ENCODE measurements at places on chromosomes 11 and 22.

GRCh38 chr11:120625565-120625964 is 114.0 kb downstream of the GRIK4 start:
- no peak for DNase-seq

DNA sequence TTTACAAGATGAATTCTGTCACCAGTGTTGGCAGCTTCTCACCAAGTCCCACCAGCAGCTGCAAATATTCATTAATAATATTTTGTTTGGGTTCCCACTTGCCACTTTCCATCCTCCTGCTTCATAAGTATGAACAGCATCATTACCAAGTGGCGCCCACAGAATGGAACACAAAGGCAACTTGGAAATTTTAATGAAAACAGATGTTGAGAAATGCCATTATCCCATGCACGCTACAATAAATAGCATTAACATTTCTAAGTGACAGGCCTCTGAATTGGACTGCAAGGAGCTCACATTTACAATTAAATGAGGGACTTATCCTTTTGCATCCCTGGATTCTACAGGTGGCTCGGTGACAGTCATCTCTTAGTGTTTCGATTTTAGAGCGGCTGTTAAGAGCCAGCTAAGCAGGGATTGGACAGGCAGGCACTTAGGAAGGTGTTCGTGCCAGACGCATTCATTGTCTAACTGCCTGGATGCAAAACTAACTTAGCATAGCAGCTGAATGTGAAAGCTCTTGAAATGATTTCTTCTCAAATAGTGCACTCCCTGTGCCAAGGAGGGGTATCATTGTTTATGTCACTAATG is 170.3 kb downstream of the KIRREL3 start:
- no peak for DNase-seq

DNA sequence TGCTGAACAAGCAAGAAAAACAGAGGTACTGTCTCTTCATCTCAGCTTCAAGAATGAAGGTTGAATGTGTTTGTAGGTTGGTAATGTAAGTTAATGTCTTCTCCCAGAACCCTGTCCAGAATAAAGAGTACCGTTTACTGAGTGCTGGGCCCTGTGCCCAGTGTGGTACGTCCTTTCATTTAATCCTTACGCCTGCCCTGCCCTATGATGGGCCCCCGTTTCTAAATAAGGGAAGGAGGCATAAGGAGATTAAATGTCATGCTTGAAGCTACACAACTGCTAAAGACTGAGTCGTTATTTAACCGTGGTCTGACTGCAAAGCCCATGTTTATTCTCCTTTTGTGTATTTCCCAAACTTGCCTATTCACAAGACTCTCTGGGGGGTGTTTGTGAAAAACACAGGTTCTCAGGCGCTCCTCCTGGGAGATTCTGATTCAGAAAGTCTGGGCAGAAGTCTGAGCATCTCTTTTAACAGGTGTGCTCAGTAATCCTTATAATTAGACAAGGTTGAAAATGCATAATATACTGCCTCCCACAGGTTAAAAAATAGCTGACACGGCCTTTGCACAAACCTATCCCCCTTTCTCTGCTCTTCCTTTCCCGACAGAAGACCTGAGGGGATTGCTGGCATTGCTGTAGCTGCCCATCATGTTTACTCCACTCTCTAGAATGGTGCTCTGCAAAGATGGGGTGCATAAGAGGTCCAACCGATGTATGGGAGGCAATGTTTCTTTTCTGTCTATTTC is 56.3 kb upstream of the ZBTB44 start:
- DNase-seq: no peak

DNA sequence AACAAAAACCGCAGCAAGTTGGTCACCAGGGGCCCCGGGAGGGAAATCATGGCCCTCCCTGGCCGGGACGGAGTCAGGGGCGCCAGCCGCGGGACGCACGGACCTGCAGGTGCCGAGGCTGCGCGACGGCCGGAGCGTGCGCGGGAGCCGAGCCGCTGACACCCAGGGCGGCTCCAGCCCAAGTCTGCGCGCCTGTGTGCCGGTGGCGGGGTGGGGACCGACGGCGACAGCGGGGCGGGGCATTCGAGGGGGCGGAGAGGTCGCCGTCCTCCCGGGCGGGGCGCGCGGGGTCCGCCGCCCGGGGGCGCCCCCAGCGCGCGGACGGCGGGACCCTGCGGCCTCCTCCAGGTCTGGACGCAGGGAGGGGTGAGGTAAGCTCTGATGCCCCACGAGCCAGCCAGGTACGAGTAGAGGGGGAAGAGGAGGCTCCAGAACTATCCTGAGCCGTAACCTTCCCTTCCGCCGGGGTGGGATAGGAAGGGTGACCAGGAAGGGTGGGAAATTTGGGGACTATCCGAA is at the start of gene ESAM:
TSS of gene ESAM (minus strand) at position 186 of the 519 bp plus-strand sequence. CDS start at position 50, 136 bp downstream.
- no peak for DNase-seq

DNA sequence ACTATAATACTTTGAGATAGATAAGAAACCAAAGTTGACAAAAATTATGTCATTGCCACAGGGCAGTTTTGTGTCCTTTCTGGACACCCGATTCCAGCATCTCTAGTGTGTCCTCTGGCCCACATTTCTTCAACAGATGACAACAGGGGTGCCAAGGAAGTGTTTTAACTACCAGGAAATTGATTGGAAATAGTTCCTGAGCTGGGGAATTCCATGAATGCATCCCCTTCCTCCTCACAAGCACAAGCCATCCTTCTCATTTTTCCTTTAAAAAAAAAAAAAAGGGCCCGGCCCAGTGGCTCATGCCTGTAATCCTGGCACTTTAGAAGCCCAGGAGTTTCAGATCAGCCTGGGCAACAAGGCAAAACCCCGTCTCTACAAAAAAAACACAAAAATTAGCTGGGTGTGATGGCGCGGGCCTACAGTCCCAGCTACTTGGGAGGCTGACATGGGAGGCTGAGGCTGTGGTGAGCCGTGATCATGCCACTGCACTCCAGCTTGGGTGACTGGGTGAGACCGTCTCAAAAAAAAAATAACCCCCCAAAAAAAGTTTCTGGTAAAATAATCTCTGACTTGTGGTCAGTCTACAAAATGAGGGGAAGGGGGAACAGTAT is 797 bp upstream of the B3GAT3 start:
- DNase-seq: no peak

- no peak for DNase-seq
Measured at GRCh38 chr11:82998697-82999096, 73.0 kb downstream of the RAB30 start.

DNA sequence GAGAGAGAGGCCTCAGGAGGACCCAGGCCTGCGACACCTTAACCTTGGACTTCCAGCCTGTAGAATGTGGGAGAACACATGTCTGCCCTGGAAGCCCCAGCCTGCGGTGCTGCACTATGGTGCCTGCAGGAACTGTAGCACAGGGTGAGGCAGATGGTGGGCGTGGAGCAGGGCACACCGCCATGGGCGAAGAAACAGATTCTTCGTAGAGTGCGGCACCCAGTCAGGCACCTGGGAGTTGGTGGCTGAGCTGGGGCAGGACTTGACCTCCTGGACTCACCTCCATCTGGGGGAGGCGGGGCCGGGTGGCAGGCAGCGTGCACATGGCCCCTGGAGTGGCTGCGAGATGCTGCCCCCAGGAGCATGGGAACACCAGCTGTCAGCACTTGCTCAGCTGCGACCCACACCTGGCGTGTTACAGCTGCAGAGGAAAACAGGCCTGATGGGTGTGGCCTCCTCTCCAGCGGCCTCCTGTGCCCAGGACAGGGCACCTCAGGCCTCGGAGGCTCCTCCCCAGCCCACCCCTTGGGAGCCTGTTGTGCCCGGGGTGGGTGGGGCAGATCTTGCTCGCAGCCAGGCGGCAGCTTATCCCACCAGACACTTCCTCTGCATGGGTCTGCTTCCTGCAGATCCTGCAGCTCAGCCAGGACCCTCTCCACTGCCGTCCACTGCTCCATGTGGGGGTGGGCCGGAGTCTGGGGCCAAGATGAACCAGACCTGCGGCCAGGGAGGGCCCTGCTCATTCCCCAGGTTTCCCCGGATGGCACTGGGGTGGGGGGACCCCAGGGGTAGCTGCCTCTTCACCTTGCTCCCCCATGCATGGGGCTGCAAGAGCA is 80.4 kb downstream of the MYEOV start:
- DNase-seq: no peak

- no peak for DNase-seq
Measured at GRCh38 chr11:121692236-121692635, 239.5 kb upstream of the SORL1-AS1 start.

GRCh38 chr11:96257972-96258934 is 84.7 kb downstream of the MAML2 start:
- DNase-seq: no peak

DNA sequence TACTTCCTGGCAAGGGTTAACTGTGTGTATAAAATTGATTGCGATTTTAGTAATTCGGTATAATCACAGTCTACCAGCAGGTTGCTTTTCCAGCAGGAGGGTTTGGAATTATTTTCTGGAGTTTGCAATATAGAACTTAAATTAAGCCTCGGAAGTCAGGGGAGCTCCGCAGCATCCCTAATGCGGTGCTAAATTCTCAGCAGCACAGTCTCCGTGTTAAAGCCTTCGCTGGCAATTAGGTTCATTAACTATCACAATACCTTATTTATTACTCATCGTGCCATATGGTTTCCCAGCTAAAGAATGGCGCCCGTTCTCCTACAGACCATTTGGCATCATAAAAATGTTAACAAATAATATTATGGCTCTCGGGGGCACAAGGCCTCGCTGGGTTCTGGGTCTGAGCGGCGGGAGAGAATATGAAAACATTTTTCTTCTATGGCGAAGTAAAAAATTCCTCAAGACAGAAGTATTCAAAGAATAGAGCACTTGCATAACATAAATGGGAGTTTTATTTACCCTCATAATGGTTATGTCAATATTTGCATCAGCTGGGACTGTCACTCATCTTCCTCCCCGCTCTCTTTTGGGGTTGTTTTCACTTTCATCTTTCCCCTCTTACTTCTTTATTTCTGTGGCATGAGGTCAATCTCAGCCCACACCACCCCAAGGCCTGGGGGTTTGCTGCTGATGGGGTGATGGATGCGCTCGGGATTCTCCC is 28.1 kb upstream of the ZBTB16 start:
- DNase-seq: no peak

DNA sequence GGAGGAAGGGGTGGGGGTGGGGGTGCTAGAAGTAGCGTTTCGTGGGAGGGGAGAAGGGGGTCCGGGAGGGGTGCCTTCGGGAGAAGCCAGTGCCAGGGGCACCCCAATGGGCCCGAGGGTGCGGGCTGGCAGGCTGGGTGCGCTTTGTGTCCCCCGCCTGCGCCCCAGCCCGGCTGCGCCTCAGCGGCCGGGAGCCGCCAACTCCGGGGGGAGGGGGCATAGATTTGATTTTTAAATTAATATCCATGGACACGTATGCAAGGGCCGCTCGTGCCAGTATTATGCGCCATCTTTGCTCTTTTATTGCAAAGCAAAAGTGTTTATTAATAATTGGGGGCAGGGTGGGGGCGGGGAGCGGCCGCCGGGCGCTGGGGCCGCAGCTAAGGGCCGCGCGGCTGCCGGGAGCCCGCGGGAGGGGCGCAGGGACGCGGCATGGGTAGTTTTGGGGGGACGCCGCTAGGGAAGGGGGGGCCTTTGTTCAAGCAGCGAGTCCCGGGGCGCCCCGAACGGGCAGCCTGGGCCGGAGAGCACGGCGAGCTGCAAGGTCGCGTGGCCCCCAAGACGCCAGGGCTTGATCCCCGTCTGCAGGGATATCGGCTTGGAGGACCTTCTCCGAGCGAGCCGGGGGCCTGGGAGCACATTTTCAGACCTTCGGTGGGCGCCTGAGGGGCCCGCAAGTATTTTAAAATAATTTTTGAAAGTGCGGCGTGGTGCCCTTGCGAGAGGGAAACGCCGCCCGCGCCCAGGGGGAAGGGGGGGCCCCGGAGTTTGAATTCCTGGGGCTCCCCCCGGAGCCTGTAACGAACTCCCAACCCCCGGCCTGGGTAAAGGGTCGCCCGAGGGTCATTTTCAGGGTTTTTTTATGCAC is 959 bp downstream of the CCND1 start:
- no peak for DNase-seq

DNA sequence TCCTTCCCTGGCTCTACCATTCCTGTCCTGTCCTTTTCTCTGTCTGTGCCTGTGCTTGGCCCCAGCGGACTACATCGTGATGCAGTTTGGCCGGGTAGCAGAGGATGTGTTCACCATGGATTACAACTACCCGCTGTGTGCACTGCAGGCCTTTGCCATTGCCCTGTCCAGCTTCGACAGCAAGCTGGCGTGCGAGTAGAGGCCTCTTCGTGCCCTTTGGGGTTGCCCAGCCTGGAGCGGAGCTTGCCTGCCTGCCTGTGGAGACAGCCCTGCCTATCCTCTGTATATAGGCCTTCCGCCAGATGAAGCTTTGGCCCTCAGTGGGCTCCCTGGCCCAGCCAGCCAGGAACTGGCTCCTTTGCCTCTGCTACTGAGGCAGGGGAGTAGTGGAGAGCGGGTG is 20.4 kb downstream of the TUB start:
- no peak for DNase-seq

- no peak for DNase-seq
Measured at GRCh38 chr11:24240496-24241175, 256.2 kb upstream of the LUZP2 start.

- no peak for DNase-seq
Measured at GRCh38 chr22:18063306-18063705, 14.5 kb upstream of the PEX26 start.

- no peak for DNase-seq
Measured at GRCh38 chr22:23375031-23375827, 194.9 kb downstream of the BCR start.

- DNase-seq: no peak
Measured at GRCh38 chr22:24030186-24030702, 19.1 kb downstream of the CABIN1 start.

DNA sequence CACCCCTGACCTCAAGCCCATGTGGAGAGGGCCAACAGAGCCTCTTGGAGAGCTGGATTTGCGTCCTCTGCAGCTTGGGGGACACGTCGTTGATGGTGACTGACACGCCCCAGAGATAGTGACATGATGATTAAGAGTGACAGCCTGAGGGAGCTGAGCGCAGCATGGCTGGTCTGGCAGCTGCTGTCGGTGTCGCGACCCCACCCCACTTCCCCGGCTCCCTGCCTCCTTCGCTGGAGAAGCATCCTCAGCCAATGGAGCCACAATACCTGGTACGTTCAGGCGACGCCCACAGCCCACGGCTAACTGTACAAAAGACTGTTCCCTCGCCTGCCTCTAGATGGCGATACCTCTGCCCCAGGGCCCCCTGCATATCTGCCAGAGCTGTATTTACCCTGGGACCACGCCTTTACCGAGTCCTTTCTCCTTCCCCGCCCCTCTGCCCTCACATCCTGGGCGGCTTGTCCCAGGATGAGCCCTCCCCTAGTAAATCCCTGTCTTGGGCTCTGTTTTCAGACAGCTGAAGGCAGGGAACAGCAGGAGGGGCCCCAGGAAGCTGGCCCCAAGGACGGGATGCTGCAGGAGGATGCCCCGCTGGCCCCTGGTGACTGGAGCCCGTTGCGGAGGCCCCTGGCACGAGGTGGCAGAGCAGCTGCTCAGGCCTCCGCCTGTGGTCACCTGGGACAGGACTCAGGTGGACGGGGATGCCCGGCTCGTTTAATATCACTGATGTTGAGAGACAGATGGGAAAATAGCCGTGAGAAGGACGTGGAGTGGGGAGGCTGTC is 90.6 kb downstream of the RPS6KA4 start:
- DNase-seq: peak; percentile 55

- DNase-seq: no peak
Measured at GRCh38 chr11:20303391-20303965, 60.0 kb upstream of the HTATIP2 start.

- DNase-seq: no peak
Measured at GRCh38 chr22:32880893-32881596, 79.5 kb downstream of the TIMP3 start.

Measured in stimulated activated CD4-positive, alpha-beta T cell treated with anti-CD3 and anti-CD28 coated beads, TNF-alpha, amount 100 ng/mL, for 1 hour (primary cell).